ENCODE measurements at places on chromosomes 2 and 18. TPM values are rescaled to one million over a fixed set of nuclear protein-coding genes. Genes with fewer than 3 reads are reported as not detected.

- peak; percentile 65 for DNase-seq
Observed at GRCh38 chr2:235940330-235940729, 227.9 kb downstream of the GBX2 start.

Gene PRKAG3
- not detected for total RNA-seq

GRCh38 chr2:148666555-148666954, 22.0 kb downstream of the EPC2 start:
- no peak for DNase-seq

GRCh38 chr2:70796262-70796661, 5.8 kb upstream of the FIGLA start:
- DNase-seq: peak; percentile 31

- DNase-seq: no peak
Observed at GRCh38 chr2:24513281-24514071, 22.4 kb downstream of the NCOA1 start.

DNA sequence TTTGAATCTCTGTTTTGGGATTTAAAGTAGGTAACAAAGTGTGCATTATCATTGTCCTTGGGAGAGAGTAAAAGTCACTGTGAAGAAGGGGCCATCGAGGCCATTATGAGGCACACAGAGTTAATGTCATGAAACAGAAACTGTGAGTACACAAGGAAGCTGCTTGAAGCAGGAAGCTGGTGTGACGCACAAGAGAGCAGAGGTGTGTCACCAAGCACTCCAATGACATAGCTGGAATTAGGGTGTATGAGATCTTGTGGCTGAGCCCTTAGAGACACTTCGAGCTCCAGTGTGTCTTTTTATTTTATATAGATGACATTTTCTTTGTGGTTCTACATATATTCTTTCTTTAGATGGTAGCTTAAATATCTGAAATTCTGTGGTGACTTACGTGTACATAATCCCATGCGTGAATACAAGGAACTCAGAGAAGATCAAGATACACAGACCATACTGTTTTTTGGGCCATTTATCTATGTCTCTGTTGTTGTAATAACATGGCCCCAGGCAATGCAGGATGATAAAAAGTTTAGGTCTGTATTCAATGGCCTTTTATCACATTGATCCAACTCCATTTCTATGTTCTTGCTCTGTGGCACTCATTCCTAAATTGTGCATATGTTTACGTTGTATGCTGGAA, 164.7 kb upstream of the FAM98A start:
- DNase-seq: no peak

Gene PTCD3
- total RNA-seq: 177 TPM

Gene ABCG5
- total RNA-seq: not detected

- peak; percentile 54 for DNase-seq
Observed at GRCh38 chr18:3995476-3996102, 459.5 kb downstream of the DLGAP1 start.

DNA sequence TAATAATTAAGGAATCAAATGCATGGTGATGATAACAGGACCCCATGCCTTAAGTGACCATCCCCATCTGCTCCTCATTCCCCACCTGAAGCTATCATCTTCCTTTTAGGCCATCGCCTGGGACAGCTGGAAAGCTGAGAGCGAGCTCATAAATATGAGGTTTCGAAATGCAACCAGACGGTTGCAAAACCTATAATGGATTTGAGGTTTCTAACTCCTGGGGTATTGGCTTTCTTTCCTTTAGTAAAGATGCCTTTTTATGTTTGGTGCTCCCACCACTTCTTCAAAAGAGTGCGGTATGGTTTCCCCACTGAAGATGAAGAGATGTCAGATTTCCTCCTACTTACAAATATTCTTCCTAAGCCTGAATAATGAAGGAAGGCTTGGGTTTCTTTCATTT, 1589.5 kb upstream of the PIK3C3 start:
- no peak for DNase-seq

- no peak for DNase-seq
Observed at GRCh38 chr2:190065839-190066238, 3.3 kb upstream of the MSTN start.

DNA sequence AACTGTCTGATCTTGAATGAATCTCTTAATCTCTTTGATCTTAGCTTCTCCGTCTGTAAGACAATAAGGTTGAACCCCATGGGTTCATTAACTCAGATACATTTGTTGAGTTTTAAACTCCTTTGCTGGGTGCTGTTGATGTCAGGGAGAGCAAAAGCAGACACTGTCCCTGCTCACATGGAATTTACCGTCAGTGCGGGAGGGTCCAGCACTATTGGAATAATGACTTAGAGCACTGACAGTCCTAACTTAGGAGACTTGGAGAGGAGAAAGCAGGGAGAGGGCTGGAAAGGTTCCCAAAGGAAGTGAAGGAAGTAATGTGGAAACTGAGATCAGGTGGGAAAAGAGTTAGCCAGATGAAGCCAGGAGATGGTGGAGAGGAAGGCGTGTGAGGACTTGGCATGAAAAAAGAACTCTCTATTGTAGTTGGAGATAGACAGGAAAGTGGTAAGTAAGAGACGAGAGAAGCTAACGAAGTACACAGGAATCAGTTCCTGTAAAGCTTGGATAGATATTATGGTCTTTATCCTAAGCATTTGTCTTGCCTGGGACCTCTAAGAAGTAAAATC, 141.4 kb upstream of the SERTAD2 start:
- DNase-seq: no peak

DNA sequence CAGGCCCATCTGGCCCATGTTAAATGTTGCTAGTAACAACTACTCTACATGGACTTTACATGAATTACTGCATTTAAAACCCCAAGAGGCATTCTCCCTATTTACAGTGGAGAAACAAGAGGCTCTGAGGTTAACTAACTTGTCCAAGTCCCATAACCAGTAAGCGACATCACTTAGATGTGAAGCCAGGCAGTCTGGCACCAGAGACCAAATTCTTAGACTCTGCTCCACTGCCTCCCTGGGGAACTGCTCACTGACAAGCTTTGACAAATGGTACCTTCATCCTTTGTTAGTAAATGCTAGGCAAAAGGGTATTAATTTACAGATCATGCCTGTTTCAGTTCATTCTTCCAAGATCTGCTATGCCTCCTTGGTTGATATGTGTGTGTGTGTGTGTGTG, 124.8 kb downstream of the AFF3 start:
- DNase-seq: no peak

GRCh38 chr2:60383401-60384143, 169.9 kb downstream of the BCL11A start:
- no peak for DNase-seq

GRCh38 chr2:212686285-212686895, 147.8 kb upstream of the ERBB4 start:
- peak; percentile 20 for DNase-seq

DNA sequence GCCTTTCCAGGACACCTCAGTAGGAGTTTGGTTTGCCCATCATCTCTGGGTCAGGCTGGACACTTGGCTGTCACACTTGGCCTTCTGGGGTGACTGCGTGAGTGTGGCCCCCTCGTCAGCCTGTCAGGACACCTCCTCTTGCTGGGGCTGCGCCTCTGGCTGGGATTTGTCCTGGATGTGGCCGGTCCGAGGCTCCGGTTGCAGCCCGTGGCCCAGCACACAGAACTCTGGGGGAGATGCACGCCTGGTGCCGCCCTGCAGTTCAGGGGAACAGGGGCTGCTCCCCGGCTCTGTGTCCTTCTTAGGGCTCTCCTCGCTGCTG, 9.6 kb downstream of the PCARE start:
- DNase-seq: no peak

GRCh38 chr18:71398531-71398930, 1109.7 kb downstream of the SOCS6 start:
- DNase-seq: no peak

- DNase-seq: no peak
Observed at GRCh38 chr2:165109915-165110314, 93.9 kb downstream of the SCN3A start.

GRCh38 chr2:65557616-65558573, 125.5 kb upstream of the SPRED2 start:
- DNase-seq: no peak

DNA sequence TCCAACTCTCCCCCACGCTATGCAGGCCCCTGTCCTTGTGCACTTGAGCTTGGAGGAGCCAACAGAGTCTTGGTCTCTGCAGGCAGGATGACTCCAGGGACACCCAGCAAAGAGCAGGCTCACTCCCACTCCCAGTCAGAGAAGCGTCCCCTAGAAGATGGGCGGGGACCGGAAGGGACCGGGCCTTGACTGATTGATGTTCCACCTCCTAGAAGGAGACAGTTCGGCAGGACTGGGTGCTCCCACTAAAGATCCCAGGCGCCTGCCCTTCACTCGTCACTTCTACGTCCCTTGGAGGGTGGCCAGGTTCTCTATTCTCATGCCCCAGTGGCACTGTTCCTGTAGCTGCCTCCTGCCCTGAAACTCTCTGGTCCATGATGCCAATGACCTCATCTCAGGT, 3.2 kb upstream of the SP100 start:
- DNase-seq: peak; percentile 55

Gene ATP6V1B1
- total RNA-seq: not detected

GRCh38 chr18:5198311-5198710, 1.3 kb upstream of the AKAIN1 start:
- DNase-seq: no peak

Data from K562 (cell line).